ENCODE measurements at places on chromosomes 5 and 9.

- no peak for DNase-seq
Measured at GRCh38 chr5:106106384-106106783, 1564.4 kb downstream of the EFNA5 start.

DNA sequence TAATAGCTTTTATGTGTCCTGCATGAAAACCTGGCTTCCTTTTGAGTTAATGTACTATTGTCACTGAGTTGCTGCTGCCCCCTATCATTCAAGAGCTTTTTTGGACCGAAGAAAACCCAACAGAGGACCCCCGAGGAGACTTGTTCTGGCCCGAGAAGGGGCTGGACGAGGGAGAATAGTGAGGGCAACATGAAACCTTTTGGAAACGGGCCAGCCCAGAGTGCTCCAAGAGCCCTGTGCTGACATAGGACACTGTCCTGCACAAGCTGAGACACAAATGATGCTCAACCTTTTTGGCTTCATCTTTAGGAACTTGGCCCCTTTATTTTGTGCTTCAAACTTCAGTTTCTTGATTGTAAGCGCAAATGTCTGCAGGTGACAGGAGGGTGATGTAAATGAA lies 4.0 kb upstream of the GADD45G start:
- no peak for DNase-seq

- DNase-seq: no peak
Measured at GRCh38 chr5:105680858-105681475, 1989.8 kb downstream of the EFNA5 start.

GRCh38 chr9:94606646-94607422 lies 13.2 kb upstream of the FBP2 start:
- DNase-seq: no peak
